ENCODE measurements at places on chromosomes 12 and 14.
A peak's percentile ranks its signal among the peaks of the same experiment; 100 is the strongest.

DNA sequence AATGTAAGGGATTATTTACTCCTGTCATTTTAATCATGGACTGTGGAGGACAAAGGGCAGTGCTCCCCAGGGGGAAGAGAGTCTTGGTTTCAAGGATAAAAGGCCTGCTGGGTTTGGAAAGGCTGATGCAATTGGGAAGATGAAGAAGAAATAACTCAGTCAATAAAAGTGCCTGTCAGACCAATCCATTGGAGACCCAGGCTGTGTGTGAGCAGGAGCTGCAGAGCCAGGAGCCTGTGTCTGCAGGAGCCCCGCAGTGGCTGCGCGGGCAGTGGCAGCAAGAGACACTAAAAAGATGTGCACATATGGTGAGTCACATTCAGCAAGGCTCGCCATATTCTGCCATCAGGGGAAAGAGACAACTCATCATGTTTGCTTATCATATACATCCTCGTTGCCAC is 90.4 kb downstream of the CRACR2A start:
- no peak for DNase-seq

GRCh38 chr12:108849660-108850059 is 7.7 kb downstream of the SSH1 start:
- DNase-seq: no peak

- peak; percentile 57 for DNase-seq
These were observed 303 bp downstream of the PUS7L start for GRCh38 chr12:43758247-43758727.

GRCh38 chr14:97158102-97158501 is 360.9 kb downstream of the VRK1 start:
- no peak for DNase-seq

DNA sequence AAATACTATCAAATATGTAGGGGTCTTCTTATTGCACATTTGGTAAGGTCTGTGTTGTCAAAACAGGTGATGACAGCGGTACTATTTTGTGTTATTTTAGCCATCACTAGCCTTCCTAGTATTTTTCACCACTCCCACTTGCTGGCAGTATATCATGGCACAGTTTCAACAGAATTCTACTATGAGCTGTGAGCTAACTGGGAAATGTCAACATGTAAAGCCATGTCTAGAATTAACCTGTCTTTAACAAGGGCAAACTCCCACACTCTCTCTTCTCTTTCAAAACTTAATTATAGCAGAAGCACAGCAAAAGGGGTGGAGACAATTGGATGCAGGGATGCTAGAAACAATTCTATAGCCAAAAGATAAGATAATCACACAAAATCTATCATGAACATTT is 253.4 kb downstream of the PAX9 start:
- DNase-seq: no peak
